HFFc6 (cell line): ENCODE measurements at places on chromosomes 2 and 18. TPM values are rescaled to one million over a fixed set of nuclear protein-coding genes. Genes with fewer than 3 reads are reported as not detected.

The FNDC4 gene
- total RNA-seq = 2.7 to 6.9 TPM (median 3.4 TPM) in 3 replicates

- DNase-seq = no peak
Measured at GRCh38 chr2:142280831-142281230, 150.0 kb upstream of the LRP1B start.

DNA sequence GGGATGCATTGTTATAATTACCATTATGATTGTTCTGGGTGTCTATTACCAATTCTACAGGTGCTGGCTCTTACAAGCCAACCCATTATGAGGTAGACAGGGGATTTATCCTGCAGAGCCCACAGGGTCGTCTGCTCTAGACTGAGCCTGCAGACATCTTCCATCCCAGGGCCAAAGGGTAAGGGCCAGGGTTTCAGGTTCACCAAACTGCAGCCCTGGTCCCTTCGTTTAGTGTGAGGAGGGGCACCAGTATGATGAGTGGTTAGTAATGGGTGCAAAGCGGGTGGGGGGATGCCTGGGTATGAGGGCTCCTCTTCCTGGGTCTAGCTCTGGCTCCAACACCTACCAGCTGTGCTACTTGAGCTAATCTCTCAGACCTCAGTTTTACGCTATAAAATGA lies 1.2 kb upstream of the ARID5A start:
- DNase-seq = no peak

GRCh38 chr2:47833516-47833968 lies 50.6 kb downstream of the MSH6 start:
- DNase-seq = no peak

- no peak for DNase-seq
Measured at GRCh38 chr2:152492911-152493310, 157.9 kb downstream of the FMNL2 start.

GRCh38 chr2:225070811-225071210 lies 28.5 kb upstream of the DOCK10 start:
- DNase-seq = no peak

DNA sequence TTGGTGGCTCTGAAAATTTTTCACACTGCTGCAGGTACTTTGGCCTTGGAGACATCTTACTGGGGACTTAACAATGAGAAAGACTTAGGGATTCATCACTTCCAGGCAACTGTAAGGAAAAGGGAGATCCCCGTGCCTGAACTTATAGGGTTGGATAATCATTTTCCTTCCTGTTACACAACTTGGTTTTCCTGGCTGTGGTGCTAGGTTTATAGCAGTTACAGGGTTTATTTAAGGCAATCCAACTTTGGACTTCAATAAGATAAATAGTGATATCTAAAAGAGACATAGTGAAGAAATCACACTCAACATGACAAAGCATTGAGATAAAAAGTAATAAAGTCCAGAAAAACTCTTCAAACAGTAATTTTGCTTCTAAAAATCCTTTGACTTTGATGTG lies 70.2 kb upstream of the RAPH1 start:
- DNase-seq = no peak

- DNase-seq = no peak
Measured at GRCh38 chr2:170335351-170335750, 157.4 kb downstream of the MYO3B start.

DNA sequence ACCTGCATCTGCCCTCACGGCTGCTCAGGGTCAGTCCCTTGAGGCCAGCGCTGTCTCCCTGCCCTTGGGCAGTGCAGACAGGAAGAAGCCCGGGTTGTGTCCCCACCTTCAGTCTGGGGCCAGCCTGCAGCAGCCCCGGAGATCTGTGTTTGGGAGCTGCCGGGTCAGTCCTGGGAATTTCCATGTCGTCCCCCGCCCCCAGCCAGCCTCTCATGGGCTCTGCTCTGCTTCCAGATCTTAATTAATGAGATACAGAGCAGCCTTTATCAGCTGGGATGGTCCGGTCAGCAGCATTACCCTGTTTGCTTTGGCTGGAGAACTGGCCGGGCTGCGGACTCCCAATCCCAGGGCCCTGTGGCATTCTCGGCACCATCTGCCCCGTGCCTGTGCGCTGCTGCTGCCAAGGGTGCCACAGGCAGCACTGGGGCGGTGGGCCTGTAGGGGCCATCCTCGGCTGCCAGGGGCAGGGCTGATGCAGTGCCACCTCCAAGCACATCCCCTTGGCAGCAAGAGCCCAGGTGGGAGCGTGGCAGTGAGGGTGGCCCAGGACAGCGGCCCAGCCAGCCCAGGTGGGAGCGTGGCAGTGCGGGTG lies 2.4 kb downstream of the BOK start:
- no peak for DNase-seq

DNA sequence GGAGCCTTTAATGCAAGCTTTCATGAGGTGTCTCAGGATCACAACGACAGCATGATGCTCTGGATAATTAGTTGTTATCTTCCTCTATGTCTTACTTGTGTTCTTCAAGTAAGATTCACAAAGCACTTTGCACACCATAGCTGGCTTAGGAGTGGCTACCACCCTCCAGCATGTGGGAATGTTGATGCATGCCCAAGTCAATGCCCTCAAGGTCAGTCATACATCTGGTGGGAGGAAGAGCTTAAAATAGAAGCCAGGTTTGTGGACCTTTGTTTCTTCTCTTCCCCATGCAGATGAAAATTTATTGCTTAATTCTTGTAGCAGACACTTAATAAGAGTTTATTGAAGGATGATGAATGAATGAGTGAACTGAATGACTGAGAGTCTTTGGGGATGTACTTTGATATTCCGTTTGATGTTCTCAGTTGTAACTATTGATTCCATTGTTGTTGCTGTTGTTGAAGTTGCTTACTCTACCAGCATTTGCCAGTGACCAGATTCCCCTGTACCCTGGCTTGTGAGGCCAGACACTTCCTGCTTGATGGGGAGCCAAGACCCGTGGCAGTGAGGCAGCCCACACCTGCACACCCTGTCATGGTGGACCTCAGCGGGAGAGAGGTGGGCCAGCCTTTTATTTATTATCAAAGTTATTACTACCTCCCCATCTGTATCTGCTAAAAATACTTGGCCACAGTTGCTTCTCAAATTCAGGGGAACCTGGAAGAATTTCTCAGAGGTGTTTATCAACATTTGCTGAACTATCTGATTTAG lies 137.8 kb downstream of the LAMA3 start:
- DNase-seq = no peak

DNA sequence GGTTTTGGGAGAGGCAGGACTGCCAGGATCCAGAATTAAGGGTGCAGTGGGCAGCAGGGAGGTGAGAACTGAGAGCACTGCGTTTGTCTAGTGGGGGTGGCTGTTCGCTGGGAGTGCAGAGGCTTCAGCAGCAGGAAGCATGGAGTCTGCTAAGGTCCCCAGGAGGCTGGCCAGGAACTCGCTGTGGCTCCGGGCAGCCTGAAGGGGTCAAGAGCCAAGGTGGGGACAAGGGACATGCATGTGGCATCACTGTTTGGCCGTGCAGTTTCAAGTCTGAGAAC lies 43.2 kb upstream of the SEMA4C start:
- DNase-seq = no peak

The CYS1 gene
- total RNA-seq = 0.65 and 1.8 TPM in 2 replicates

DNA sequence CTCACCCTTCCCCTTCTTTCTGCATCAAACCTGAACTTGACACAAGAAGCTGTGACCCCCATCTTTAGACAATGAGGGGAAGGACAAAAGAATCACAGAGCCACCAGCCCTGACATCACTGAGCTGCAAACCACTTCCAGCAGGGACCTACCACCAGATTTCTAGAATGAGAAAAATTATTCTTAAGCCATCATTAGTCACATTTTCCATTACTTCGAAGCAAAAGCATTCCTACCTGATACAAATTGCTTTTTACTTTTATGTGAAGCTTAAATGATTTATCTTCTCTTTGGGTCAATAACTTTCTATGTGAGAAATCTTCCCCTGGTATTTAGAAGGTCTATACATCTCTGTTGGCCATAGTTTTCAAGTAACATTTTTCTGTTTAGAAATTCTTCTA lies 134.8 kb downstream of the TCF4 start:
- no peak for DNase-seq

GRCh38 chr2:237642038-237642734 lies 14.8 kb downstream of the LRRFIP1 start:
- no peak for DNase-seq

DNA sequence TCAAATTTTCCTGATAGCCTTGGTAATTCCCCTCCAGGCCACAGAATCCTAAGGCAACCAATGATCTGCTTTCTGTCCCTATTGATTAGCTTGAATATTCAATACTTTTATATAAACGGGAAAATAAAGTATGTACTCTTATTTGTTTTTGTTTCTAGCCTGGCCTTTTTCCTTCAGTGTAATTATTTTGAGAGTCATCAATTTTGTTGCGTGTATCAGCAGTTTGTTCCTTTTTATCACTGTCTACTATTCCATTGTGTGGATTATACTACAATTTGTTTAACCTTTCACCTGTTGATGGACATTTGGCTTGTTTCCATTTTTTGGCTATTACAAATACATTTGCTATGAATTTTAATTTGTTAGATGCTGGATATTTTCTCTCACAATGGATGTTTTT lies 39.2 kb upstream of the LRRC30 start:
- DNase-seq = no peak

The RFTN2 gene
- 0.06 to 0.45 TPM in 2 of 3 replicates, not detected in the other for total RNA-seq

The REG3G gene
- not detected in 3 replicates for total RNA-seq

The ARHGAP25 gene
- total RNA-seq = not detected in 3 replicates

DNA sequence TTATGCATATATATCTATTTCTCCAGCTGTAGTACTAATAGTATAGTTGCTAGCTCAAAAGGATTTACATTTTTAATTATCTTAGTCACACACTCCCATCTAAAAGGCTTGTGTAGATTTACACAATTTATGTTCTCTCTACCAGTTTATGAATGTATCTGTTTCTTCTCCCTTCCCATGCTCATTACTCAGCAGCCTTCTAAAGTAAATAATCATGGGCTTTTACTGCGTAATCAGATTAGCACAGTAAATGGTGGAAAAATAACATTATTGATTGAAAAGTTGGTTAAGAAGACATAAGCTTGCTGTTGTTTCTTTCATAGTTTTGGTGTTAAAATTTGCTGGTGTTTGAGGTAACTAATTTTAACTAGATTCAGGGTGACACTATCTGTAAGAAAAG lies 81.8 kb downstream of the PTPN4 start:
- no peak for DNase-seq

The MTA3 gene
- total RNA-seq = 26.4 to 36.2 TPM (median 29.3 TPM) in 3 replicates

The TCF23 gene
- not detected in 2 replicates for total RNA-seq

DNA sequence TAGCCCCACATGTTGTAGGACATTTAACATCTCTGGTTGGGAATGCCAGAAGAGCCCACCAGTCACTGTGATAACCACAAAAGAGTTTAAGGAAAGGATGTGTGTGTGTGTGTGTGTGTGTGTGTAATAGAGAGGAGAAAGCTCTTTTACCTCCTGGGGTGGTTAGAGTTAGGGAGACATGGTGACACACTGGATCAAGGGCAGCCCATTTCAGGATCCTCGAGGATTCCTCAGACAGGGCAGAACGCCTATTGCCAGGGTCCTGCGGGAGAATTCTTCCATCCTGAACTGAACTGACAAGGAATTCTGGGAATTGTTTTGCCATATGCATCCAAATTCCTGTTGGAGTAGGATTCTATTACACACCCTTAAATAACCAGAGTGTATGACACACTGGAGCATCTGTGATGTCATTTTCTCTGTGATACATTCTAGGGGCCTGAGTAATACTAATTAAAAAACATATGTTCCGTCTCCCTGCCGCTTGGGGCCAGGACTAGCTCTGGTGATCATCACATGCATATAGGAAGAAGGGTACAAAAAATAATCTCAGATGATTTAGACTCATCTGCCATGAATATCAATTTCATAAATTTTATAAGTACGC lies 156.4 kb upstream of the MMADHC start:
- DNase-seq = peak; percentile 95

DNA sequence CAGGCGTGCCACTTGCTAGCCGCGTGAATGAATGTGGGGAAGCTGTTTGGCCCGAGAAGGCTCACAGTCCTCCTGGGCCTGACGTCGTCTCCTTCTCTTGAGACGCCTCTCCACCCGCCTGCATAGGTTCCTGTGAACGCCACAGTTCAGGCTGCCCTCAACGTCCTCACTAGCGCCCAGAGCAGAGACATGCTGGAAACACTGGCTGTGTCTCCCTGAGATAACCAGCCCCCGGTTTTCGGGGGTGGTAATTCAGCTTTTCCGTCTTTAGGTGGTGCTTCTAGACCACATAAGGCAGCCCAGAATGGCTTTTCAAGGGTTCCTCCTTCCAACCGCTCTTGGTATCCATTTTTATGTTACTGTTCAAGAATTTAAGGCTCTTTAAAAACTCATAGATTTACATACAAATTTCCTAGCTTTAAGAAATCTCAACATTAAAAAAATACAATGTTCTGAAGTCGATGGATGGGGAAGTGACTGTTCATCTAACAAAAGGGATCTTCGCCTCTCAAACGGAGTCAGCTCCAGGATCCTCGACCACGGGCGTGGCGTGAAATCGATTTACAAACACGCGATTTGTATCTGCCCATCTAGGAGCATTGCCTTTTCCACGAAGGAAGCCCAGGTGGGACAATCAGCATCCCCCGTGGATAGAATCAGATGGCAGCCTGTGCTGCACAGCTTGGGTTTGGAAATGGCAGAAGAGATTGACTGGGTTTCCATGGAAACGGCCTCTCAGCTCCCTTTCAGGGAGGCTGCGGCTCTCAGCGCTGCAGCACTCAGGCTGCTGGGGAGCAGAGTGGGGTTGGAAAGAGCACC lies 110.6 kb upstream of the PXDN start:
- DNase-seq = no peak

DNA sequence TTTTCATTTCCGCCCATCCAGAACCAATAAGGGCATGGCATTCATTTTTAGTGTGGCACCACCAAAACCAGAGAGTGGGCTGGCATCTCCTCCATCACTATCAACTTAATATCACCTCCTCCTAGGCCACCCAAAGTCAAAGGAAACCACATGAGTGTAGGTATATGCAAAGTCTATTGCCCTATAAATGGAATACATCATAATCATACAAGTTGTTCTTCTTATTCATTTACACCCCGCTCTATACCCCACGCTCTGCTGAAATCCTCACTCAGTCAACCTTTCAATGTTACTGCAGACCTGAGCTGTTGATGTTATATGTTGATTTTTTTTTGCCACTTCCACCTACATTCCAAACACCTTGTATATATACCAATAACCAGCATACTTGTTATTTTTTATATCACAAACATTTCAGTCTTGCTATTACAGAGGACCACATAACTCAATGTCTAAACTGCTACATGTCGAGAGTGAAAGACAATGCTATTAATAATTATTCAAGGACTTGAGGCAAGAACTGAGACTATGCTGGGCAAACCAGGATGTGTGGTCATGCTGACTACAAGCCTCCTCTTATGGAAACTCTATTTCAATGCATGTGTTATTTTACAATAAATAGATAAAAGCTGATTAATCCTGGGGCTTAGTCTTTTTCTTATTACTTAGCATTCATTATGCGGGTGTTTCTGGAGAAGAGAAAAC lies 466.5 kb upstream of the ID2 start:
- no peak for DNase-seq

GRCh38 chr2:62465741-62466502 lies 40.1 kb downstream of the TMEM17 start:
- no peak for DNase-seq

- no peak for DNase-seq
Measured at GRCh38 chr18:7562491-7562890, 4.6 kb upstream of the PTPRM start.

GRCh38 chr2:218429911-218430692 lies 11.2 kb downstream of the VIL1 start:
- DNase-seq = no peak

The ATP8B1 gene
- total RNA-seq = 86.4 to 119 TPM (median 94.4 TPM) in 3 replicates

The PPIL3 gene
- 12.4 to 14.1 TPM (median 13.6 TPM) in 3 replicates for total RNA-seq

The CPO gene
- not detected in 3 replicates for total RNA-seq
